ENCODE measurements at places on chromosomes 2 and 18.

DNA sequence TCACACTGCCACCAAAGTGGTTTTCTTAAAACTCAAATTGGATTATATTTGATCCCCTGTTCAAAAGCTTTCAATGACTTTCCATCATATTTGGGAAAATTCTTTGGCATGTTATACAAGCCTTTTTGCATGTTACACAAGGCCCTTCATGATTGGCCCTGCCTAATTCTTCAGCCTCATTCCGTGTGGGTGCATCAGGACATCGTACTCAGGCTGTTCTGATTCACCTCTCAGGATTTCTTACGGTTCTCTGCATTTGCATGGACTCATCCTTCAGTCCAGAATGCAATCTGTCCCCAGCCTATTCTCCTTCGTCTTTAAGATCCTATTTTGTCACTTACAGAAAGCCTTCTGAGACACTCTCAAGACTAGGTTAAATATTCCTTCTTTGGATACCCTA, 107.8 kb downstream of the LYPD1 start:
- DNase-seq: no peak

GRCh38 chr2:59296279-59296678, 1055.2 kb upstream of the FANCL start:
- DNase-seq: no peak

DNA sequence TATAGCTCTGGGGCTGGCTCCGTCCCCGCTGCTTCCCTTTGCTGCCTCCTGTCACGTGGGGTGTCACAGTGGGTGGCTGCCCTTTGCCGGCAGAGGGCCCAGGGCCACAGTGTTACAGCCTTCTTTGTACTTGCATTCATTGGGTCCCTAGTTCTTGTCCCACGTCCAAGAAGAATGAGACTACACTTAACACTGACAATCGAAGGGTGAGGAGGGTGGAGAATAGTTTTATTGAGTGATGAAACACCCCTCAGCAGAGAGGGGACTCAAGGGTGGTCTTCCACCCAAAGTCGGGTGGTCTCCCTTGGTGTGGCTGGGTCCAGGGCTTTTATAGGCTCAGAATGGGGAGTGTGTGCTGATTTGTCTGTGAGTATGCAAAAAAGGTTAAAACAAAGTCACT, 1.9 kb downstream of the ATG4B start:
- DNase-seq: no peak

DNA sequence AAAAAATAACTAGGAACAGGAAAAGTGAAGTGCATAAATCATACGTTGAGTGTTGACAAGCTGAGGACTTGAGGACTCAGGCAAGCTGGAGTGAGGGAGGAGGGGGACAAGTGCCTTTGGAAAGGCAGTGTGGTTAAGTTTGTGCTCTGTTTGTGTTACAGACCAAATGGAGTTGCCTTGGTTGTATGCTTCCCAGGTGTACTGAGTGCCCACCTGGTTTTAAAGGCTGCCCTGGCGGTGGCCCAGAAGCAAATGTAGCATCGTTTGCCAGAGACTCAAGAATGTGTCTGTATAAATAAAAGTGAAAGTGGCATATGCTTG, 240.9 kb downstream of the PRKCE start:
- no peak for DNase-seq

DNA sequence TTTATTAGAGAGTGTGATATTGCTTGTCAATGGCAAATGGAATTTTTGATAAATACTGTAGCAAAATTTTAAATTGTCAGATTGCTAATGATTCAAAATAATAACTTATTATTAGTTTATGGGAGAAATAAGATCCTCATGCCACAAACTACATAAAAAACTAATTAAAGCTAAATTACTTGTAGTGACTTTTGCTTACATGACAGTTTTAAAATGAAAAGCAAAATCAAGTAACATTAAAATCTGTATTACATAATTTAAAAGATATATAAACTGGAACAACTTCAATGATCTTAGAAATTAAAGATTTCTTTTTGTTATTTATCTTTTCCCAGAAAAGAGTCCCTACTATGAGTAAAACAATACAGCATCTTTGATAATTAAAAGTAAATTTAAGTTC, 17.7 kb upstream of the RND3 start:
- no peak for DNase-seq

DNA sequence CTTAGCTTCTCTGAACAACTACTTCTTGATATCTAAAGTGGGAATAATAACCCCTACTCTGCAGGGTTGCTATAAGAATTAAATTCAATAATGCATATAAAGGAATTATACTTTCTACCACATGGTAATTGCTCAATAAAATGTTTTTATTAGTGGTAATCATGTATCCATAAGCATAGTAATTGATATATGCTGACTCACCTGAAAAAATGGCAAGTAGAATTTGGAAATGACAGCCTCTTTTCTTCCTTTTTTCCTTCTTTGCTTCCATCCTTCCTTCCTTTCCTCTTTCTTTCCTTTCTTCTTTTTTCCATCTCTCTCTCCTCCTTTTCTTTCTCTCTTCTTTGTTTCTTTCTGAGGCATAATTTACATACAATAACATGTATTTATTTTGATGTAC, 65.3 kb downstream of the DPP10 start:
- no peak for DNase-seq

DNA sequence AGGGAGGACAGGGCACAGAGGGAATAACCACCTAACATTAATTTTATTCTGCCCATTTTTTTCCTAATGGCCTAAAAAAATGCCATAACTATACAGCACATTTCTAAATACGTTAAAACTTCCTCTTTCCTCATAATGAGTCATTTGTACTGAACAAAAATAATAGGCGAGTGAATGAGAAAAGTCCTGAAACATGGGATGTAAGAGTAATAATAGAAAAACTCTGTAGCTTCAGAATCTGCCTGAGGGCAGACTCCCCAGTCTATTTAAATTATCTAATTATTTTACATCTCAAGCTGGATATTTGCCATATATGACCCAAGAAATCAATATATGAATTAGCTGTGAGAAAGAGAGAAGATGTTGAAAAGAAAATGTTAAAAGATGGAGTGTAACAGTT, 285.1 kb downstream of the TMX3 start:
- DNase-seq: no peak

GRCh38 chr2:81505586-81505985, 1201.0 kb upstream of the LRRTM1 start:
- DNase-seq: no peak

DNA sequence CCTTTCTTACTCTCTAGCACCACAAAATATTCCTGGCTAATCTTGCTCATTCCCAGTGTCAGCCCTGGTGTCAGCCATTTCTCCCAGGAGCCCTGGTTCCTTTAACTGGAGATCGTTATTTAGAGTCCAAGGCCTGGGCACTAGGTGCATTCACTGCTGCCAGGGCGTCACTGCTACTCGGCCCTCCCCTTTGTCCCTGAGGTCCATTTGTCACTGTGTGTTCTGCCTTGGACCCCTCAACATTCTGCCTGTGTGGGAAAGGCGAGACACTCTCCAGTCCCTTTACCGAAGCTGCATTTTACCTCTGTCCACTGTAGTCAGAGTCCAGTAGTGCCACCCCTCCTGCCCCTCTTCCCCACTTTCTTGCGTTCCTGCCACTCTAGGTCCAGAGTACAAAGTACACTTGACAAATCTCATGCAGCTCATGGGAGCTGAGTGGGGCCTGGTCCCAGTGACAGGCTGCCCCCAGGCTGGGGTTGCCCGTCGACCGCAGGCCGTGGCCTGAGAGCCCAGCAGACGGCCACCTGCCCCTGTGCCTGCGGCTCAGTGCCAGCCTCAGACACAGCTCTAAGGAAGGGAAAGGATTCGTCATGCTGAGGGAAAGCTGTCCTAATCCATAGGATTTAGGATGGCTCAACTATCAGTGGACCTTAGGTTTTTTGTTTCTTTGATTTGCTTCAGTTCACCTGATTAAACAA, 52.1 kb downstream of the COPS8 start:
- no peak for DNase-seq

GRCh38 chr2:119549241-119549640, 5.0 kb downstream of the CFAP221 start:
- no peak for DNase-seq

DNA sequence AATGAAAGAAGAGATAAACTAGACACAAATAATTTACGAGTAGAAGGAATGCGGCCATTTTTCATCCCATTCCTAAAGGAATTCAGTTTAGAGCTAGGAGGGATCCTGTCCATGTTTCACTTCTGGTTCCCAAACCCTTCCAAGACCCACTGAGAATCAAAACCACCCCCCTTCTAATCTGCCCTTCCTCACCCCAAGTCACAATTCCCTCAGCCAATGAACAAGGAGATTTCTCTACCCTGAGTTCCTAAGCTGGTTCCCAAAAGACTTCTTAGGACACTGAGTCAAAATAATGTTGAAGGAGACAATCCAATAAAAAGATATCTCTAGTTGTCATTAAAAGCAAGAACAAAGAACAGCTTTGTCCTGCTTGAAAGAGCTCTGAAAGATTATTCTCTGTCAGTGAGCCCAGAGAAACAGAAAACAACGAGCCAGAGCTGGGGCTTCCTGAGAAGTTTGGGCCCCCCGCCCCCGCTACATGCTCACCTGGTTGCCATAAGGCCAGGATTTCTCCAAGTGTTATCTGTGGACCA, 45.7 kb downstream of the STK39 start:
- no peak for DNase-seq

GRCh38 chr2:205670292-205670691, 12.0 kb upstream of the NRP2 start:
- no peak for DNase-seq

GRCh38 chr2:52473526-52473925, 1294.1 kb upstream of the CHAC2 start:
- no peak for DNase-seq

- no peak for DNase-seq
Measured at GRCh38 chr2:224027070-224027469, 12.0 kb downstream of the SERPINE2 start.

- no peak for DNase-seq
Measured at GRCh38 chr2:97715951-97716694, 2.7 kb downstream of the ZAP70 start.

DNA sequence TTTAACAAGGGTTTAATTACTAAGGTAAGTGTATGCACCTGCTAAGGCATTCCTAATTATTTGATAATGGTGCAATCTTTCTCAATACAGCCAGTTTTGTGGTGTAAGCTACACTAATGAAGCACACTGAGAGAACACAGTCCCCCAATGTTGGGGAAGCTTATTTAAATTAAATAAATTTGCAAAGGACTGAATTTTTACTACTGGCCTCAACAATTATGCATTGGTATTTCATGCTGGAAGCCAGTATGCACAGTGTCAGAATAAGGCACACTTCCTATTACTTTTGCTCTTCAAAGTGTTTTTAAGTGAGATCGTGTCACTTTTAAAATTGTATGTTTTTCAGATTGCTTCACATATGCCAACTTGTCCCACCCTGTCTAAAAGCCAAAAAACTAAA, 103.2 kb upstream of the ZNF521 start:
- no peak for DNase-seq

- DNase-seq: no peak
Measured at GRCh38 chr2:12665334-12665733, 51.4 kb upstream of the TRIB2 start.

GRCh38 chr18:78776706-78777285, 202.8 kb upstream of the SALL3 start:
- DNase-seq: no peak

- DNase-seq: no peak
Measured at GRCh38 chr2:176098366-176099158, 1.0 kb upstream of the HOXD12 start.

DNA sequence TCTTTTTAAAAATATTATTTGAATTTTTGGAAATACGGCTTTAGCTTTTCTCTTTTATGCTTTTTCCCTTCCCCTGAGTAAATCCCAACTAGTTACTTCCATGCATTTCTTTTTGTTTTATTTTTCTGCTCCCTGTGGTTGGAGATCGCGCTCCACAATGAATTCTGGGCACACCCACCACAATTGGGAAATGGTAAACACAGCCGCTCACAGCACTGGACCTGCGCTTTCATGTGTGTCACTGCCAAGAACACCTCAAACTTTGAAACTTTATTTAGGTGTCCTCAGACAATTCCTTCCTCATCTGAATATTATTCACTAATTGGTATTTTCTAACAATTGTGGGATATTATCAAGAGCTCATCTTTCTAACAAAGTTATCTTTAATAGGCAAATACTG, 82.8 kb upstream of the TMEM18 start:
- no peak for DNase-seq

DNA sequence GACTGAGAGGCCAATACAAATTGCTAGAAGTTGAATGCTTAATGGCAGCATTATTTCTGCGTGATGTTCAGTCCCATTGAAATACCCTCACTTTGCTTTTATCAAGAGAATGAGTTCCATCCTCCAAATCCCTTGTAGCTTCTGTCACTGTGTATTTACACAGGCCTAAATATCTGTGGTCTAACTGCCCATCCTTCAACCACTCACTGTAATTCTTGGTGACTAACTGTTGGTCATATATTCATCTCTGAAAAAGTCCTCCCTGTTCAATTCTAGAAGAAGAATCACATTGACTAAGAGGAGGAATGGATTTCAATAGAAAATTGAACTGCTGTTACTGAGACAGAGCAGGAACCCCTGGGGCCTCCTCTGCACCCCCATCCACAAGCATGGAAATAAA, 74.2 kb upstream of the L3MBTL4 start:
- DNase-seq: no peak

GRCh38 chr18:55688030-55688429, 100.0 kb upstream of the TCF4 start:
- no peak for DNase-seq

DNA sequence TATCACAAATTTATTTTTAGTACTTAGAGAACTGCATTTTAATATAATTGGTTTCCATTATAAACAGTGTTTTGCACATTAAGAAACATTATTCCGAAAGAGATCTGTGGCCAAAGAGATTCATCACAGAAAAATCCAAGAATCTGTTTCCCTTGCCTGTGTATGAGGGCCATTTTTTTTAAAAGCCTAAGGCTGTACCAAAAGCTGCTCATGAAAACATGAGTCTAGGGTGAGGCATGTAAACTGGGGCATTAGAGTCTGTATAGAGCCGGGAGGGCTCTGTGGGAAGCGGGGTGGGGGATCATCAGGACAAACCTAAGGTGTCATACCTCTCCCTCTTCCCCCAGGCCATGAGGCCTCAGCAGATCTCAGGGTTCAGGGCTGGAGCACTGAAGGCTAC, 223.8 kb downstream of the FBXO15 start:
- no peak for DNase-seq

GRCh38 chr2:238894226-238894949, 46.5 kb downstream of the TWIST2 start:
- DNase-seq: no peak

- no peak for DNase-seq
Measured at GRCh38 chr18:35377875-35378573, 887 bp upstream of the ZNF396 start.

DNA sequence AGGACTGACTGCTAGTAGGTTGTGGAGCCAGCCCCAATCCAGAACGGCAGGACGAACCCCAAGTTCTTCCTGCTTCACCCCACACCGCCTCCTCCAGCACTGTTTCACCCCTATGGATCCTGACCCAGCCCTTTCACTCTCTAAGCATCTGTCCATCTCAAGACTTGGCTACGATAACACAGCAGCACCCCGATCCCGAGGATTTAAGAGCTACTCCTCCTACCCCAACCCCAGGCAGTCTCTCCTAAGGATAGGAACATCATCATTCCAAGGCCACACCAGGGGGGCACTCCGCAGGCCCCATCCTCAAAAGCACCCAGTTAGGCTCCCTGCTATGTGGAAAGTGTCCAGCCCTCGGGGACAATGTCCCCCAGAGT, 645 bp downstream of the KCTD18 start:
- no peak for DNase-seq

- no peak for DNase-seq
Measured at GRCh38 chr2:190184460-190184859, 121.9 kb upstream of the MSTN start.

GRCh38 chr2:207938886-207939285, 86.4 kb downstream of the PLEKHM3 start:
- no peak for DNase-seq

- DNase-seq: no peak
Measured at GRCh38 chr2:31535768-31536167, 45.0 kb downstream of the SRD5A2 start.

Measured in stimulated activated CD8-positive, alpha-beta memory T cell treated with anti-CD3 and anti-CD28 coated beads, Interleukin-4, amount 100 ng/mL, for 1 hour (primary cell).